CMK (cell line): ENCODE measurements at places on chromosomes 3 and 15.

- DNase-seq, result no peak
Measured at GRCh38 chr3:177657243-177657642, 460.0 kb upstream of the TBL1XR1 start.

DNA sequence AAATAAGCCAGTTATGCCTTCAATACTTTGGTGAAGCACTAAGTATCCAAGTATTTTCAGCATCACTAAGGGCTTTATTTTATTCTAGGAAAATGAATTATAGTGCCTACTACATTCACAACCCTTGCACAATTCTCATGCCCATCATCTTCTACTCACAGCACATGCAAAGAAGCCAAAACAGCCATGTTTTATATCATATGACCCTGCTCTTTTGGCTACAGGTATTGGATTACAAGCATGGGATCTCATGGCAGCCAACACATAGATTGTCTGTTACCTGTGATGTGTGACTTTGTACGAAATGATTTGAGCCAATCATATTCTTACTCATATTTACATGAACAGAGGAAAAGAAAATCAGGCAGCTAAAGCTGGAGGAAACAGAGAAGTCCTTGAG, 38.6 kb downstream of the STT3B start:
- no peak for DNase-seq

DNA sequence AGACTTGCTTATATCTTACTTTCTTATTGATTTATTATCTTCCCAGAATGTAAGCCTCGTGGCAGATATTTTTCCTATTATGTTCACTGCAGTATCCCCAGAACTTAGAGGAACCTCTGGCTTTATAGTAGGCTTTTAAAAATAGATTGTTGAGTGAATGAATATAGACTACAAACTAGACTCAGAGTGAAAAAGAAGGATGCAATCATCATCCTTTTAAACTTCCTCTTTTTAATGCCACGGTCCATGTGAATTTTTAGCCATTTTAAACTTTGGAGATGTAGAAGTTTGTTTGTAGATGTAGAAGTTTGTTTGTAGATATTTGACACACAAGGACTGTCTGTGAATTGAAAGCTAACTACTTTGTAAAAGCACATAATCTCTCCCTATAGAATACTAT, 7.2 kb upstream of the P2RY12 start:
- DNase-seq, result no peak

GRCh38 chr3:25775936-25776335, 7.3 kb downstream of the NGLY1 start:
- DNase-seq, result no peak

GRCh38 chr3:110743202-110743601, 328.4 kb upstream of the NECTIN3 start:
- no peak for DNase-seq

GRCh38 chr3:122415104-122415744, 638 bp downstream of the WDR5B start:
- no peak for DNase-seq

DNA sequence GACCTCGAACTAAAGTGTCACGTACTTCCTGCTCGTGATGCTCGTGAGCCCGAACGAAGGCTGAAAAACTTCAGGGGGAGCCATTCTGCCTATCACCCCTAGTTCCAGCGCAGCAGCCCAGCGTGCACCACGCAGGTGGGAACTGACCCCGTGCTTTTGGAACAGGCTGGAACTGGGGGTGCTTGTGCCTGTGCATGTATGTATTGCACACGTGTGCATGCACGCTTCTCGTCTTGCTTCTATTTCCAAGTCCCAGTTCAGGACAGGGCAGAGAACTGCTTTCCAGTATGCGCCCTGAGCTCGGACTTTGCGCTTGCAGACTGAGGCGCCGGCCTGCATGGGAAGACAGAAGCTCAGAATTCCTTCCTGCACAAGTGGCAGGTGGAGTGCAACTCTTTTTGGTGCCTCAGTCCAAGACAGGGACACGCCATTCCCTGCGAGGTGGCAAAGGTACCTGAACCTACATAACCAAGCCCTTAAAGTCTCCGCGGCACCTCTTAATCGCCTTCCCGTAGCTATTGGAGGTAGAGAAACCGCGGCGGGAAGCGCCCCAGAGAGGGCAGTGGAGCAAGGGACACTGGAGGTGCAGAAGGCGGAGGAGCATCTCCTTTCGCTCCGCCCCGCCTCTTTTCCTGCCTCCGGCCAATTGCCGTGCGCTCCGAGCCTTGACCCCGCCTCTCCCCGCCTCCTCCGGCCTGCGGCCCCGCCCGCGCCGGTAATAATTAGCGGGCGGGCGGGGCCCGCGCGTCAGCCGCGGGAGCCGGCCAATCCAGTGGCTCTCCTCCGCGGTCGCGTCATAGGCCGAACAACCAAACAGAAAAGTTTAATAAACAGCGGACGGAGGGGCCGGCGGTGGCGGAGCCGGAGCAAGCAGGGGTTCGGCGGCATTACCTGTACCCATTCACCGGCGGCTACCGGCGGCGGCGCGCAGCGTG, at the start of gene ZFAND6:
Gene ZFAND6 (plus strand): TSS at position 826 of the 935 bp plus-strand sequence. CDS start 60,669 bp downstream, outside the sequence.
- peak; percentile 81 for DNase-seq

DNA sequence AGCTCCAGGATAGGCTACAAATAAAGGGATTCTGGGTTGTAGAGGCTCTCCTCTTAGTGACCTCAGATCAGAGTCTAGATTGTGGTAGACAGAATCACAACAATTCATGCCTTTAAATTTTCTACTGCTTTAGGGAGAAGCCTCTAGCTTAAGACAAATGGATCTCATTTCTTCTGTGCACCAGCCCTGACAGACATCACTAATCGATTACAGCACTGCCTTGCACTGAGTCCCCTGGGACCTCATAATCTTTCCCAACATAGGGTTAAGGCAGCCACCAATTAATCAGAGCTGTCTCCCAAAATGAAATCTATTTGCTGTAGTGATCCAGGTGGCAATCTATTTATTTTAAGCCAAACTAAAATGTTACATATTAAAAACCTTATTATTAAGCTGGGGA, 436.5 kb upstream of the WNT5A start:
- no peak for DNase-seq

GRCh38 chr15:57234156-57234555, 142.1 kb upstream of the CGNL1 start:
- no peak for DNase-seq

DNA sequence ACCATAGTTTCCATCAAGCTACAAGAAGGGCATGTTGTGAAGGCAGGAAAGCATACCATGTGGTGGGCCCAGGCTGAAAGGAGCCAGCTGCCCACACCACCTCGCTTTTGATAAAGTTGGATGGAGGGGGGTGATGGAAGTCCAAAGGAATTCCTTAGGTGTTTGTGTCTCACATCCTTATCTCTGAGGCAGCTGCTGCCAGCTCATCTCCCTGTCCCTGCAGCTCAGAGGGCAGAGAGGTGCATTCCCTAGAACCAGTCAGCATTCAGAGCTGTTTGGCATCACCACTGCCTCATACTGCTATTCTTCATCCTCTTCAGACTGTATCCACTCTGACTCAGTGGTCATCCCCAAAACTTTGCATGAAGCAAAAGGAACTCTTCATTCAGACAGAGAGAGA, 141.5 kb upstream of the BFSP2 start:
- no peak for DNase-seq

DNA sequence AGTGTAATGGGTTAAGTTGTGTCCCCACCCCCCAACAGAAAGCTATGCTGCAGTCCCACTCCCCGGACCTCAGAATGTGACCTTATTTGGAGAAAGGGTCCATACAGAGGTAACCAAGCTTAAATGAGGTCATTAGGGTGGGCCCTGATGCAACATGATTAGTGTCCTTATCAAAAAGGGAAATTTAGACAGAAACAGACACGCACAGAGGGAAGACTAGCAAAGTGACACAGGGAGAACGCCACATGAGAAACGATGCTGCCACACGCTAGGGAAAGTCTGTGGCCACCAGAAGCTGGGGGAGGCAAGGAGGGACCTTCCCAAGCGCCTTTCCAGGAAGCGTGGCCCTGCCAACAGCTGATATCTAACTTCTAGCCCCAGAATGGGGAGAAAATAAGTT, 65.4 kb downstream of the RPN1 start:
- peak; percentile 87 for DNase-seq

GRCh38 chr3:32419742-32420125, 28.1 kb downstream of the CMTM7 start:
- DNase-seq, result no peak

GRCh38 chr15:73397461-73397860, 28.7 kb upstream of the HCN4 start:
- no peak for DNase-seq

DNA sequence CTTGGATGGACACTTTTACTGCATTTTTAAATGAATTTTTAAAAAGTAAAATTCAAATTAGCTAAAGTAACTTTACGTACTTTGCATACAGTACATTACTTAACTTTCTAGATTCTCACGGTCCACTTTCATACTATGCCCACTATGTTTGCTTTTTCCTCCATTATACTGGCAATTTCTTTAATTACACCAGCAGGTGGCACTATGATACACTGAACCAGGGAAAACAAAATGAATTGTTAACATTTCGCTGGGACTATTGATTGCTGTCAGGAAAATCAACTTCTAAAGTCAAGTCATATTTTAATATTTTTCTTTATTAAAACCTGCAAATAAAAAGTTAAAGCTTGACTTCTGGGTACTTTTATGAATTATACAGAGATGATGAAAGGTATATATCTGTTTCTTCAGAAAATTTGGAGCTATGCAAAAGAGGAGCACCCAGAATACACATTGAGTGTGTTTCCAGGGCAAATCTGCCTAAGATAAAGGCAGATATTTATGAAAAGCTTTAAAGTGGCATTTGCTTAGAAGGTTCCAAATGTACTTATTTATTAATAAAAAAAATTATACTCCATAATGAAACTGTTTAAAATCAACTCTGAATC, 21.8 kb upstream of the POU1F1 start:
- DNase-seq, result no peak

GRCh38 chr15:35058534-35059054, 26.5 kb downstream of the NANOGP8 start:
- DNase-seq, result no peak

DNA sequence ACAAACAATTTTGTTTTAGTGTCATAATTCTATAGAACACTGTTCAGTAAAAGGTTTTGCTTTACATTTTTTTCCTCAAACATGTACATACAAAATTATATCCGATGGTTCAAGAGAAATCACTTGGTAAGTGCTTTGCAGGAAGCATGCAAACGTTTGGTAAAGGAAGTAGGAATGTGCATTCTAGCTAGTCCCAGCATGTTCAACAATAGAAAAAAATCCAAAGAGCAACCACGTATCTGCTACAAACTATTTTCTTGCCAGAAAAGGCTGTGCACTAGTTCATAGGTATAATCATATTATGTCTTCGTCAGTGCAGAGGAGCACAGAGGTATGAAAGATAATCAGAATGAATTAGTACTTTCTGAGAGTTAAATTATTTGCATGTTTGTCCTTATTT, 58.0 kb downstream of the GPR160 start:
- no peak for DNase-seq

- DNase-seq, result no peak
Measured at GRCh38 chr3:78406396-78406795, 1361.4 kb downstream of the ROBO1 start.

DNA sequence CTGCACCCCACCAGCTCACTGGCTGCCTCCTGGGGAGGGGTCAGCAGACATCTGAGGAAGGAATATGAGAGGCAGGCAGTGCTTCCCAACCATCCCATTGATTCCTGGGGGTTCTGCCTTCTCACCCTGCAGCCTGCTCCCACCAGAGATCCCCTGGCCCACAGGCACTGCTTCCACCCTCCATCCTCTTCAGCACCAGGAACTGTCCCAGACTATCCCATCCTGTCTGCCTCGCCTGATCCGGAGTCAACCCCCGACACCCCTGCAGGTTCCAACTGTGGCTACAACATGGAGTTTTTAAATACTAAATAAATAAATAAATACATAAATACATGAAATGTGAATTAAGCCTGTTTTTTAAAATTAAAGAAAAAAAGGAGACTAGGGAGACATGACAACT, 43.6 kb downstream of the CACNA2D2 start:
- no peak for DNase-seq

- DNase-seq, result no peak
Measured at GRCh38 chr3:64815195-64815631, 127.4 kb upstream of the ADAMTS9 start.

DNA sequence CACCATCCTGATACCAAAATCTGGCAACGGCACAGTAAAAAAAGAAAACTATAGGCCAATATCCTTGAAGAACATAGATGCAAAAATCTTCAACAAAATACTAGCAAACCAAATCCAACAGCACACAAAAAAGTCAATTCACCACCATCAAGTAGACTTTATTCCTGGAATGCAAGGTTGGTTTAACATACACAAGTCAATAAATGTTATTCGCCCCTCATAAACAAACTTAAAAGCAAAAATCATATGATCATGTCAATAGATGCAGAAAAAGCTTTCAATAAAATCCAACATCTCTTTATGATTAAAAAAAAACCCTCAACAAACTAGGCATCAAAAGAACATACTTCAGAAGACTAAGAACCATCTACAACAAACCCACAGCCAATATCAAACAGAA, 252.9 kb downstream of the UACA start:
- no peak for DNase-seq

GRCh38 chr15:101709466-101709865, 14.8 kb downstream of the TARS3 start:
- DNase-seq, result no peak

- no peak for DNase-seq
Measured at GRCh38 chr3:39068556-39068955, 16.7 kb downstream of the WDR48 start.

GRCh38 chr3:52243791-52244628, 1.5 kb upstream of the PPM1M start:
- no peak for DNase-seq

- DNase-seq, result no peak
Measured at GRCh38 chr3:142027735-142028134, 121.6 kb downstream of the TFDP2 start.

- no peak for DNase-seq
Measured at GRCh38 chr15:86197770-86198169, 118.1 kb downstream of the AGBL1 start.

DNA sequence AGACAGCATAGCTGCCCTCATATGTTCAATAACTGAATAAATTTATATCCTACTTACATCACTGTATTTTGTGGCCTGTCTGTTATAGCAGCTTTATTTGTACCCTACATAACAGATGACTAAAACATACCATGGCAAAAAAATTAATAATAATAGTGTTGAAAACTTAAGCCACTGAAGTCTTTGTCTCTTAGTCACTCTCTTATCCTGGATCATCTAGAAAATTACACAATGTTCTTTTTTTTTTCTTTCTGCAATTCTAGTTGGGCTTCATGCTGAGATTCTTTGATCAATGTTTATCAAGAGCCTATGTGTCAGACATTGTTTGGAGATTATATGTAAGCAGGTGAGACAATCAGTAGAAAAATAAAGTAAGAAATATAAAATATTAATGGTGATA, 519.3 kb upstream of the ARPP21 start:
- DNase-seq, result no peak

DNA sequence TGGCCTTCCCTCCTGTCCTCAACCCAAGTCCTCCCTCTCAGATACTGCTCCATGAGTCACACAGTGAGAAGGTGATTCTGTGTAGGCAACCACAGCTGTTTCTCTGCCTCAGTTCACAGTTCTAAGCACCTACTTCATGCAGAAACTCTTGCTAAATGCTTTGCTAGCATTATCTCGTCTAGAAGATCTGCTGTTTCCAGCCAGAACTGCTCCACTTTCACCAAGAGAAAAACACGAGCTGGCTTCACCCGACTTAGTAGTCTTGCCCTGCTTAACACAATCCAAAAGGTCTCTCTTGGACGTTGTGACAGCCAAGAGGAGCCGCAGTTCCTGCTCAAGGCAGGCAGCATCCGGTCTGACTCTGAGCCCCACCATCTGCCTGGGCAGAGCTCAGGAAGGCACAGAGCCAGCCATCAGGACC, 272.1 kb downstream of the UACA start:
- no peak for DNase-seq
